Astrocyte of the hippocampus (primary cell): ENCODE measurements at places on chromosomes 3 and 15.
A peak's percentile ranks its signal among the peaks of the same experiment; 100 is the strongest.

DNA sequence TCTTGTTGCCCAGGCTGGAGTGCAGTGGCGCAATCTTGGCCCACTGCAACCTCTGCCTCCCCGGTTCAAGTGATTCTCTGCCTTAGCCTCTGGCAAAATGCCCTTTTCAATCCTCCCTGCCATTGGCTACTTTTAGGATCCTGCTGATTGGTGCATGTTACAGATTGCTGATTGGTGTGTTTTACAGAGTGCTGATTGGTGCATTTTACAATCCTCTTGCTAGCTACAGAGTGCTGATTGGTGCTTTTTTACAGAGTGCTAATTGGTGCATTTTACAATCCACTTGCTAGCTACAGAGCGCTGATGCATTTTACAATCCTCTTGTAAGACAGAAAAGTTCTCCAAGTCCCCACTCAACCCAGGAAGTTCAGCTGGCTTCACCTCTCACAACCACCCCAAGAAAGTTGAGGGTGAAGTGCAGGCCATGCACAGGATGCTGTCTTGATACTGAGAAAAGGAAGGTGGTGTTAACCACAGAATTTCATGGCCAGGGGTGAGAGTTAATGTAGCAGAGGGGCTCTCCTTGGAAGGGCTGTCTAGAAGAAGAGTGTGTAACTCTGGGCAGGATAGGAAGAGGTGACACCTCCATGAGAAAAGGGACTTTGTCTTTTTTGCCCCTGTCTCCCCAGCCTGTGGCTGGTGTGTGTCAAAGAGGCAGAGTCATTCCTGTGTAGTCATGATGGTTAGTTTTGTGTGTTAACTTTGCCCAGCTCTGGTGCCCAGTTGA, 145.9 kb downstream of the APBA2 start:
- DNase-seq = no peak

DNA sequence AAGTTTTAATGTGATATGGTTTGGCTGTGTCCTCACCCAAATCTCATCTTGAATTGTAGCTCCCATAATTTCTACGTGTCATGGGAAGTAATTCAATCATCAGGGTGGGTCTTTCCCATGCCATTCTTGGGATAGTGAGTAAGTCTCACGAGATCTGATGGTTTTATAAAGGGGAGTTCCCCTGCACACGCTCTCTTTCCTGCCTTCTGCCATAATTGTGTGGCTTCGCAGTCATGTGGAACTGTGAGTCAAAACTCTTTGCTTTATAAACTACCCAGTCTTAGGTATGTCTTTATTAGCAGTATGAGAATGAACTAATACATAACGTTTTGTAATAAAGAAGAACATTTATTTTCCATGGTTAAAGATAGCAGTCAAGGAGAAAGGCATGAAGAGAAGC, 39.2 kb upstream of the GOLIM4 start:
- DNase-seq = no peak

GRCh38 chr3:186277268-186277909, 84.6 kb downstream of the DGKG start:
- peak; percentile 59 for DNase-seq

GRCh38 chr15:40282869-40283614, at the start of gene ANKRD63:
TSS of gene ANKRD63 (minus strand) at chr15:40283064. CDS start at chr15:40282586, 478 bp downstream.
- DNase-seq = no peak
